ENCODE measurements at places on chromosomes 3 and 15.
A peak's percentile ranks its signal among the peaks of the same experiment; 100 is the strongest.

DNA sequence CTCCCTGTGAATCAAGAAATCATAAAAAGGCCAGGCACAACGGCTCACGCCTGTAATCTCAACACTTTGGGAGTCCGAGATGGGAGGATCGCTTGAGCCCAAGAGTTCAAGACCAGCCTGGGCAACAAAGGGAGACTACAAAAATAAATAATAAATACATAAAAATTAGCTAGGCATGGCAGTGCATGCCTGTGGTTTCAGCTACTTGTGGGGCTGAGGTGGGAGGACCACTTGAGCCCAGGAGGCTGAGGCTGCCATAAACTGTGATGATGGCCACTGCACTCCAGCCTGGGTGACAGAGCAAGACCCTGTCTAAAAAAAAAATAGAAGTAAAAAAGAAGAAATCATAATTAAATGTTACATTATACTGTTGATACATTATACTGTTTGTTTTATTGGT is 28.0 kb upstream of the DCUN1D1 start:
- no peaks in the 10 kb centered on the region for H3K4me1 ChIP-seq
- DNase-seq: no peak
- H3K27ac ChIP-seq: no peak overlapping the region
- H3K4me3 ChIP-seq: no peak overlapping the region

DNA sequence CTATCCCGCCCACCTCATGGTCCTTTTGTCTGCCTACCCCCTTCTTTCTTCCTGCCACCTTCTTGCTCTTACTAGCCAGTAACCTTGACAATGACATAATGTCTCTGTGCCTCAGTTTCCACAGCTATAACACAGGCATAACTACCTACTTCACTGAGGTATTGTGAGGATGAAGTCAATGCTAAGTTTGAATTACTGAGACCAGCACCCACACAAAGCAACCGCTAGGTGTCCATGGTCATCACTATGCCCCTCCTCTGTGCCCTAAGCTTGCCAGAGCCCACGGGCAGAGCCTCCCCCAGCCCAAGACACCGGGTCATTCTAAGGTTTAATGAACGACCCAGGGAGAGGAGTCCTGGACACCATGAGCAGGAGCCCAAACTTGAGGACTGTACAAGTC is 101.6 kb downstream of the OXNAD1 start:
- H3K36me3 ChIP-seq: peaks cover 26% of the 10 kb centered on the region
- DNase-seq: no peak
- no peaks in the 10 kb centered on the region for H3K4me1 ChIP-seq
- no peaks in the 10 kb centered on the region for H3K27me3 ChIP-seq
- H3K27ac ChIP-seq: no peak overlapping the region

DNA sequence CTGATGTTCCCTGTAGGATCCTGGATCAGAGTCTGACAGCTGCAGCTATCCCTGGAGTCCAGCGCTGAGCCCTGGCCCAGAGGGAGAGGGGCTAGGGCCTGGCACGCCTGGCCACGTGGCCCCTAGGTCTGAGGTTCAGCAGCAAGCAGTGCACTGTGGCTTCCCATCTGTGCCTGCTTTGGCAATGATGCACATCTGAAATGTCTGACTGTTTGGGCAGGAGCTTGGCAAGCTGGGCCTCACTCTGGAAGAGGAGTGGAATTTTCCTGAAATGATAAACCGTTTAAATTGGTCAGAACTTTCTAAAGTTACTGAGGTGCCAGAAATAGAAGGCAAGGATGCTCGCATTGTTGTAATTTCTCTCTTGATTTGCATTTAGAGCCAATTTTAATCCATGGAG is 48.8 kb upstream of the MRPS22 start:
- H3K27me3 ChIP-seq: no peaks in the 10 kb centered on the region
- no peak for DNase-seq
- H3K27ac ChIP-seq: no peak overlapping the region
- H3K4me3 ChIP-seq: no peak overlapping the region

DNA sequence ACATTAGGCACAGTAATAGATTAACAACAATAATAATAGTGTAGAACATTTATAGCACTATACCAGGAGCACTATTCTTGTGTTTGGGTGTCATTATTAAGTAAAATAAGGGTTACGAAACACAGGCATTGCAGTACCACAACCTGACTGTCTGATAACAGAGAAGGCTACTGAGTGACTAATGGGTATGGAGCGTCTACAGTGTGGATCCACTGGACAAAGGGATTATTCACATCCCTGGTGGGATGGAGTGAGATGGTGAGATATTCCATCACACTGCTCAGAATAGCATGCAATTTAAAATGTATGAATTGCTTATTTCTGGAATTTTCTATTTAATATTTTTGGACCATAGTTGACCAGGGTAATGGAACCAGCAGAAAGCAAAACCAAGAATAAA is 18.2 kb downstream of the MINDY4B start:
- no peaks in the 10 kb centered on the region for H3K36me3 ChIP-seq
- no peaks in the 10 kb centered on the region for H3K27me3 ChIP-seq
- H3K4me3 ChIP-seq: no peak overlapping the region
- no peak for DNase-seq

DNA sequence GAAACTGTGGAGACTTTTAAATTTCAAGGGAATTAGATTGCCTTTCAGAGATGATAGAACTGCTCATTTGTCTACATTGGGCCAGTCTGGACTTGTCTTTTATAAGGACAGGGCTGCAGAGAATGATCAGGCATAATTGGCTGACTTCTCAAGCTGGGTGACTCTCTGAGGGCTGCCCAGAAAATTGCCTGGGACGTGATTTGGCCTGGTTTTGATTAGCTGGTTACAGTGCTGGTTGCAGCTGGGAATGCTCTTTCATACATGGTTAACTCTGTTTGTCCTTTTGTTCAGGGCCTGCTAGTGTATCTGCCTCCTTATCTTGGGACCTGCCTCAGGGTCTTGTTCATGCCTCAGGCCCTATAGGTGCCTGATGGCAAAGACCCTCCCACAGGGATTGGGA is 245.6 kb downstream of the CLSTN2 start:
- H3K4me3 ChIP-seq: no peak overlapping the region
- DNase-seq: no peak
- H3K36me3 ChIP-seq: no peaks in the 10 kb centered on the region
- H3K27me3 ChIP-seq: no peaks in the 10 kb centered on the region
- no peak overlapping the region for H3K27ac ChIP-seq
- peaks cover 2% of the 10 kb centered on the region for H3K4me1 ChIP-seq

- DNase-seq: no peak
- H3K4me3 ChIP-seq: no peak overlapping the region
- no peaks in the 10 kb centered on the region for H3K27me3 ChIP-seq
Measured at GRCh38 chr3:55017876-55018275, 90.0 kb upstream of the LRTM1 start.

GRCh38 chr15:100734586-100734985 is 132.2 kb downstream of the ASB7 start:
- H3K27ac ChIP-seq: no peak overlapping the region
- no peak for DNase-seq
- no peak overlapping the region for H3K4me3 ChIP-seq
- no peaks in the 10 kb centered on the region for H3K4me1 ChIP-seq
- H3K27me3 ChIP-seq: no peaks in the 10 kb centered on the region
- H3K36me3 ChIP-seq: no peaks in the 10 kb centered on the region

DNA sequence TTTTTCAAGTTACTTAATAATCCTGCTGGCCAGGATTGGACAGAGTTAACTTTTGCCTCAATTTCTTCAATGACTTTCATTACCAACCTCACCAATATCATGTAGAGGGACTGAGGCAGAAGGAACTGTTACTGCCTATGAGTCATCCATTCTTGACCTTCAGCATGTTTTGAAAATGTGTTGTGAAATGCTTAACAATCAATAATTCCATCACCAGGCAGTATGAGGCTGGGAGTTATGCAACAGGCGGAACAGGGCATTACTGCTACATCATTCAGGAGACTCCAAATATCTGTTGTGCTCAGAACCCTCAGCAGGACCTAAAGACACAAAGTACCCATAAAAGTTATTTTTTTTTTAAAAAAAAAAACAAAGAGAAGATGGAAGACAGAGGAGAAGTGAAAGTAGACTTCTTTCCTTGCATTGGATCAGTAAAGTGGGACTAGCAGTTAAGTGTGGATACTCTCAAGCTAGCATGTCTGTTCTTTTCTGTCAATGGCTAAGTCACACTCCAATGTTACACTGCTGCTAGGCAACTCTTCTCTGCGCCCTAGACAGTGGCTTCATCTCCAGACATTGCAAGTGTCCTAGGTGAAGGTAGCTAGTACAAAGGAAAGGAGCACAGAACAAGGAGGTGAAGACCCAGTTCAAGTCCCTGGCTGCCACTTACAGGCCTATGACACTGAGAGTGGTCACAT is 184.9 kb upstream of the LPP start:
- H3K36me3 ChIP-seq: no peaks in the 10 kb centered on the region
- peak overlapping the region; percentile 44 for H3K27ac ChIP-seq
- H3K4me3 ChIP-seq: no peak overlapping the region
- H3K4me1 ChIP-seq: peaks cover 10% of the 10 kb centered on the region
- peak; percentile 61 for DNase-seq
- H3K27me3 ChIP-seq: no peaks in the 10 kb centered on the region

DNA sequence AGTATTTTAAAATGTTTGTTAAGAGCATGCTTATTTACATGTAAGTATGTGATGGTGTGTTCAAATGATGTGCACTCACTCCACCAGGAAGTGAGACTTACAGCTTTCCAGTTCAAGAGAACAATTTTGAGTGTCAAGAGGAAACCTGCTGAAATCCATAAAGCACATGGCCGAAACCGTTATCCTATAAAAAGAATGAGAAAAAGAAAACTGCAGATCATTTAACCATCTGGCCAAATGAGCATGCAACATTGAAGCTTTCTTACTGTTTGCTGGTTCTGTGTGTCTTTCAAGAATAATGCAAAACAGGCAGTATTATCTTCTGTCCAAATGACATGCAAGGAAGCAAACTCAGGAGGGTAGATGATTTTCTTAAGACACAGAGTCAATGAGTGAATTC is 26.3 kb downstream of the GABRR3 start:
- no peak for DNase-seq
- H3K27me3 ChIP-seq: no peaks in the 10 kb centered on the region
- H3K4me3 ChIP-seq: no peak overlapping the region
- no peak overlapping the region for H3K27ac ChIP-seq
- H3K36me3 ChIP-seq: no peaks in the 10 kb centered on the region
- H3K4me1 ChIP-seq: no peaks in the 10 kb centered on the region

DNA sequence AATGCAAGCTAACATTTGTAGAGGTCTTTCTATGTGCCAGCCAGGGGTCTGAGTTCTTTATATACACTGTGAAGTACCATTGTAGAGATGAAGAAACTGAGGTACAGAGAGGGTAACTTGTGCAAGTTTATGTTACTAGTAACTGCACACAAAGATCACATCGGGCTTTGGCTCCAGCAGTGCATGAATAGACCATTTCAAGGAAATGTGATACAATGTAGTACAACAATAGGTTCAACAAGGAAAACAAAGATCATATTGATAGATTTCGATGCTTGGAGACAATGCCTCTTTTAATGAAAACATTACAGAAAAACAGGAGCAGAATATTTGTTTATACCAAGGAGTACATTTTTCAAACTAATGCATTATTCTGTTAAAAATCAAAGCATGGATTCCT is 115.3 kb downstream of the POLR2M start:
- H3K27me3 ChIP-seq: no peaks in the 10 kb centered on the region
- no peak overlapping the region for H3K4me3 ChIP-seq
- H3K36me3 ChIP-seq: no peaks in the 10 kb centered on the region

GRCh38 chr3:193590088-193590856 is 2.7 kb upstream of the OPA1 start:
- H3K36me3 ChIP-seq: no peaks in the 10 kb centered on the region
- H3K27ac ChIP-seq: no peak overlapping the region
- no peaks in the 10 kb centered on the region for H3K4me1 ChIP-seq
- no peak for DNase-seq
- H3K4me3 ChIP-seq: no peak overlapping the region

- H3K4me3 ChIP-seq: no peak overlapping the region
- H3K4me1 ChIP-seq: no peaks in the 10 kb centered on the region
- no peak for DNase-seq
- no peaks in the 10 kb centered on the region for H3K36me3 ChIP-seq
- H3K27ac ChIP-seq: no peak overlapping the region
Measured at GRCh38 chr3:155047672-155048071, 32.4 kb upstream of the MME start.

DNA sequence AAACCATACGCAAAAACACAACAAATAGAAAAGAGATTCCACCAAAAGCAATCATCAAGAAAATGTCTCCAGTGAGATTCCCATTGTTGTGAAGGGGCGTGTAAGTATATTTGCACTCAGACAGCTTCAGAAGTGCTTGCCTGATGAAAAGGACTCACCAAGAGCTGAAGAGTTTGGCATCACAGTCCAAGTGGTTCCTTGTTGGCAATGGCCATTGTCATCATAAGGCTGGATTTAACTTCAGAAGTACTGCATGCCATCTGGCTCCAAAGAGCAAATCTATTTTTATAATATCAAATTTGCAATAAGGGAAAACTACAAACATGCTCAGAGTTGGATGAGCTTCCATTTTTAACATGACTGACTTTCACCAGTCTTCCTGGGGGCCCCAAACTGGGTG is 505.3 kb upstream of the NR2F2 start:
- DNase-seq: no peak
- no peak overlapping the region for H3K27ac ChIP-seq

GRCh38 chr3:55343486-55344357 is 143.4 kb downstream of the WNT5A start:
- no peaks in the 10 kb centered on the region for H3K27me3 ChIP-seq
- no peaks in the 10 kb centered on the region for H3K36me3 ChIP-seq
- no peaks in the 10 kb centered on the region for H3K4me1 ChIP-seq
- no peak for DNase-seq
- H3K4me3 ChIP-seq: no peak overlapping the region
- no peak overlapping the region for H3K27ac ChIP-seq

Measured in tibial nerve (tissue), 4 donors.